ENCODE measurements at places on chromosomes 1 and 21.

DNA sequence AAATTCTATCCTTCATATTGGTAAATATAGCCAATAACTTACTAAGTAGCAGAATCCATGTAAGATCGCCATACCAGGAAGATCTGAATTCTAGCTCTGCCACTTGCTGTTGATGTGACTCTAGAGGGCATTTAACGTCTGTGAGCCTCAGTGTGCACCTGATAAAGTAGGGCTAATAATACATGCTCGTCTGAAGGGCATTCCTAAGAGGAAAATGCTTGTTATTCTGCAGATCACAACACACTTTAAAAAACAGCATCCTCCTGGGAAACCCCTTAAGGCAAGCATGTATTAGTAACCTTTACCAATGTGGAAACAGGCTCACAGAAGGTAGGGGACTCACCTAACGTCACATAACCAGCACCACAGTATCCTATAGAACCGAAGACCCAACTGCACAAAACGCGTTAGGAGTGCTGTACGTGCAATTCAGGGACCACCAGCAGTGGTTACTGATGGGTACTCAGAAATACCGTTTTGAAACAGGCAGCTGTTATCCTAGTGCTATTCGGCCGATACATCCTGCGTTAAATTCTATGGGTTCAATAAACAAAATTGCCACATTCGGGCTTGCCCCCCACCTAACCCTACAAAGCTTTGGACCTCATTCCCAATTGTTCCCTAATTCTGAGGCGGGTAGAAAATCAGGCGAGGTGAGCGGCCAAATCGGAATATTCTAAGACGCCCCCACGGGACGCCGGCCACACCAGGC, 758 bp downstream of the DEPDC1 start:
- DNase-seq = no peak

- no peak for DNase-seq
These were observed 13.8 kb downstream of the HEYL start for GRCh38 chr1:39625462-39626273.

DNA sequence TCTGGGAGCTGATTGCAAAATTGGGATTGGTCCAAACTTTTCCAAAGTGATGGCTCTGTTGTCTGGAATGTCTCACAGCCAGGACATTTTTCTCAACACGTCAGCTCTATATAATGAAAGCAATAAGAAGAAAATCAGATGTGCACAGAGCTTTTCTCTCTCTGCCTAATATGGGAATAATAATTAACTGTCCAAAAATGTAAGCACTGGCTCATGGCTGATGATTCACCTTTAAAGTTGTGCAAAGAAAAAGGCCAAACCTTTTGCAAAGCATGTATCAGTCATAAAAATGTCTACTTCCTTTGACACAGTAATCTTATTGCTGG, 30.4 kb downstream of the ZNF281 start:
- no peak for DNase-seq

GRCh38 chr1:58324558-58324957, 222.0 kb downstream of the OMA1 start:
- DNase-seq = no peak

All from stimulated activated CD8-positive, alpha-beta memory T cell treated with anti-CD3 and anti-CD28 coated beads, Interleukin-4, amount 100 ng/mL, for 1 hour (primary cell).